Left lung (tissue), 14 donors: ENCODE measurements at places on chromosomes 2 and 18. TPM values are rescaled to one million over a fixed set of nuclear protein-coding genes. Genes with fewer than 3 reads are reported as not detected.

DNA sequence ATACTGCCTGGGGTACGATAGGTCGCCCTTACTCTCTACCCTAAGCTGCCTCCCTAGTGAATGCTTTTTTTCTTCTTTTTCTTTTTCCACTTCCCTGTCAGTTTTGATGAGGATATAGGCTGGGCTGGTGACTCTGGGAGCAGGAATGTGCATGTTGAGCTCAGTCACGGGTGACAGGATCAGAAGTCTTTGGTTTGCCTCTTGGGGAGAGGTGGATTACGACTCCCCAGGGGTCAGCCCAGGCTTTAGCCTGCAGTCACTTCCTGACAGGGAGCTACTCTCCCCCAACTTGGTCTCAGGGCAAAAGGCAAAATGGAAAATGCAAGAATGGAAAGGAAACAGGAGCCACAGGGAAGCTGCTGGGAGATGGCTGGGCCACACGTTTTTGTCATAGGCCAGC lies 57.3 kb downstream of the THNSL2 start:
- DNase-seq = no peak

DNA sequence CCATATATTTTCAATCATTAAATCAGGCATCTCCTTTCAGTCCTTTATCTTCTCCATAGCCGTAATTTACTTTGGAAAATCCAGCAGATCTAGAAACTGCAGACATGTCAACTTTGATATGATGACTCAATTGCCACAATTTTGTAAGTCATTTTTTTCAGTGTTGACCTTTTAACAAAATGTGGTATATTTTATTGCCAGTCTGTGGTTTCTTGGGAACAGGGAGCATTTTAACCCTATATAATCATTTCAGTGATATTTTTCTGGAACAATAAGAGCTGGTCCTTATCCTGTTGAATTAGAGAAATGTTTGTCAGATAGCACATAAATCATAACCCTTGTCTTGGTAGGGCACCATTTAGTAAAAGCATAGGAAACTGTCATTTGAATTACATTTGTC lies 90.9 kb upstream of the UBXN4 start:
- DNase-seq = no peak

The BMP10 gene
- total RNA-seq = not detected

The DCDC2C gene
- not detected for total RNA-seq

DNA sequence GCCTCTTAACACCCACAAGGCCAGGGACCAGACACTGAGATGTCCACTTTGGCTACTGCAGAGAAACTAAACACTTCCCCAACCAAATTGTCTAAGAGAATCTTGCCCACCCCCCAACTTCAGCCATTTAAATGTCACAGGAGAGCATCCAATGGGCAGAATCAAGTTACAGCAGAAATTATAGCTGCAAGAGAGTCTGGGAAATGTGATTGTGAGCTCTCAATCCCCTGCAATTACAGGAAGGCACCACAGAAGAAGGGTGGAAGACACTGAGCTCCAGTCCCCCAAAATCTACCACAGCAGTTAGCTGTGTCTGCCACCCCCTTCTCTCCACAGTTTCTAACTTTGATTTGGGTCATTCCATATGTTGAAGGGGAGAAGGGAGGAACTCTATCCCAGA lies 103.5 kb upstream of the ATL2 start:
- no peak for DNase-seq

DNA sequence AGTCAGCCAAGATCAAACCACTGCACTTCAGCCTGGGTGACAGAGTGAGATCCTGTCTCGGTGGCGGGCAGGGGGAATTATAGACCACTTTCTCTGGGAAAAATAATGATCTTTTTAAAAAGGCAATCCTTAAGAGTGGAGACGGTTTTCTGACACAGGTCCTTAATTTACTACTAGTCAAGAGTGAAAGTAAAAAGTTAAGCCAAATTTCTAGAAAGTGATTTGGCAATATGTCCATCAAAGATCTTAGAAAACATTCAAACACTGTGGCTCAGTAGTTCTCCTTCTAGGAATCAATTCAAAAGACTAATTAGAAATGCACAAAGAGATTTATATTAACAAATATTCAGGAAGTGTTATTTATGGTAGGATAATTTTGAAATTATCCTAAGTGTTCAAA lies 148.5 kb upstream of the DNMT3A start:
- no peak for DNase-seq

DNA sequence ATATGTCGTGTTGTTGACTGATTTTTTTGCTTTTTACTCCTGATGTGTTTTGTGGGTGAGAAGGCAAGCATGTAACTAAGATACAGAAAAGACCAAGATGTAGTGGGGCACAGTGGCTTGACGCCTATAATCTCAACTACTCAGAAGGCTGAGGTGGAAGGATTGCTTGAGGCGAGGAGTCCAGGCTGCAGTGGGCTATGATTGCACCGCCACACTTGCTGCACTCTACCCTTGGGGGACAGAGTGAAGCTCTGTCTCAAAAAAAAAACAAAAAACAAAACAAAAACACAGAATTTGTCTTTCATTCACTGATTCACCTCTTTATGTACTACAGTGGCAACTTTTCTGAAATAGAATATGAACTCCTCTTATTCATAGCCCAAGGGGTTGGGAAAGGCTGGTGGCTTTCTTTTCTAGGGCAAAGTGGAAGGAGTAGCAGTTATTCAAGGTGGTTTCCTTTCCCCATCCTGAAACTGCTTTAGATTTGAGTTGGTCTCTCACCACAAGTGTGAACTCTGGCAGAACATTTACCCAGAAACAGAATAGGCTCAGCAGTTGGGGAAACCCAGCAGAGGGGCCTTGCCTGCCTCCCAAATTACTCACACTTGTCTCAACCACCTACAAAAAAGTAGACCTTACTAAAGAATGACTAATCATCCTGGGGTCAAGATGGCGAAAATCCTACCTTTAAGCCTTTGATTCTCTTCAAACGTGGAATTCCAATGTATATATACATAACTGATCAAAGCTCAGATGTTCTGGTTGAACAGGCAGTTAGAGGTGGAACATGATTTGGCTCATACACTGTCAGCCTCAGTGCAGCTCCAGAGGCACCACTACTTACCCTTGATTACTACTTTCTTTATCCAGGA lies 6.5 kb downstream of the TANK start:
- DNase-seq = no peak

DNA sequence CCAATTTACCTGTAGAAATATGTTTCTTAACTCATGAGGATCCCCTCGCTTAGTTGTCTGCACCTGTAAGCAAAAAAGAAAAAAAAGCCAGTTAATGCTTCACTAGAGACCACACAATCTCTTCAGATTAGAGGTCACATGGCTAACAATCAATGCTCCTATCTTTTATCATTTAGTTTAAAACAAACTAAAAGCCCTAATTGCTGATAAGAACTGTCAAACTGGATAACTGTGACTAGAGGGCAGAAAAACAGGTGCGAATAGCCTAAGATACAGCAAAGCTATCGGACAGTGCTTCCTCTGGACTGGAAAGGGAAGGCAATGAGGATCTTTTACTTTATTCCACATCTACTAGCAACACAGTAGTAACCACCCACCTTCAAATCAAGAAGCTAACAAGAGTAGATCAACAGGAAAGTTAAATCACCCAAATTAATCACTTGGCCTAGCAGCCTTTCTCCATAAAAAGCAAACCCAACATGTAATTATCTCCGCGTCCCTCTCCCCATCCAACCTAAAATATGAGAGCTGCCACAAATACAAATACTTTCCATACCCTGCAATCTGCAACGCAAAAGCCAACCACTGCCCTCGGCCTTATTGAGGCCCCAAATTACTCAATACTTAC lies 734 bp downstream of the SLC25A12 start:
- no peak for DNase-seq

DNA sequence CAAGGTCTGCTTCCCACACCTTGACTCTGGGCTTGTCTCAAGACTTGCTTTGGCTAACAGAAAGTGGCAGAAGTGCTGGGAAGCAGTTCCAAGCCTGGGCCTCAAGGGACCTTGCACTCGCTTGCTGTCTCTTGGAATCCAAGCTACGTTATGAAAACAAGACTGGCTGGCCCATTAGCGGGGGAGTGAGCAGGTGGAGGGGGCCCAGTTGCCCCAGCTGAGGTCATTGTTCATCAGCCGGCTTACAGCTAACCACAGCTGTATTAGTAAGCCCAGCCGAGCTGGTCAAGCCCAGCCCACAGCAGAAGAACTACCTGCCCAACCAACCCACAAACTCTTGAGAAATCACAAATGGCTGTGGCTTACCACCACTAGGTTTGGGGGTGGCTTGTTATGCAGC lies 63.1 kb downstream of the MARCO start:
- DNase-seq = no peak

- DNase-seq = no peak
Observed at GRCh38 chr2:65922030-65922429, 489.6 kb upstream of the SPRED2 start.

DNA sequence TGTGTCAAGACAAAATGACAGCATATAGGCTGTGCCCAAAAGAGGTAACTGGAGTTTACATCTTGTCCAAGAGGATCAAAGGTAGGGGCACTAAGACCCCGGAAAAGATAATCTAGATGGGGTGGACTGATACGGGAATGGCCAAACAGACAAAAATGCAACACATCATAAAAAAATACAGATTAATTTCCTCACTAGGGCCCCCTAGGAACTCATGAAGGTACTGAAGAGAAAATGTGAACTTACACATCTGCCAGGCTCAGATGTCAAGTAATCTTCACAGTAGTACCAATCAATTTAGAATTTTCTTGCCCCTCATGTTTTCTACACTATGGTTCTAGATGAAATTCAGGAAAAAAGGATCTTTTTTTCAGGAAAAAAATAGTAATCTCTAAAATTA lies 115.6 kb upstream of the REG3A start:
- no peak for DNase-seq

The SERPINB12 gene
- not detected for total RNA-seq

The GPC1 gene
- 60.4 TPM for total RNA-seq

DNA sequence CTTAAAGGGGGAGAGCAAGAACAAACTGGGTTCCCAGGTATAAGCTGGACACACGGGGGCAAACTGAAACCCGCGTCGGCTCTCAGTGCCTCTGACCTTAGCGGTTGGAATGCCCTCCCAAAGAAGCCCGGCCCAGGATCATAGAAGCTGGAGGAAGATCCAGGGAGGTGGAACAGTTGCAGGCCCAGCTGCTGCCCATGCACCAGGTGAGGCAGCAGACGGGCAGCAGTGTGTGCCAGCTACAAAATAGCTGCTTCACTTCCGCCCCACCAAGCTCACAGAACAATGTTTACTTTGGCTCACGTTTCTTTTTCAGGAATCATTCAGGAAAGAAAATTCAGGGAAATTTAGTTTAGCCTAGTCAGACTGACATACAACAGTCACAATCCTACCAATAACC lies 3.9 kb upstream of the ERMN start:
- DNase-seq = no peak

DNA sequence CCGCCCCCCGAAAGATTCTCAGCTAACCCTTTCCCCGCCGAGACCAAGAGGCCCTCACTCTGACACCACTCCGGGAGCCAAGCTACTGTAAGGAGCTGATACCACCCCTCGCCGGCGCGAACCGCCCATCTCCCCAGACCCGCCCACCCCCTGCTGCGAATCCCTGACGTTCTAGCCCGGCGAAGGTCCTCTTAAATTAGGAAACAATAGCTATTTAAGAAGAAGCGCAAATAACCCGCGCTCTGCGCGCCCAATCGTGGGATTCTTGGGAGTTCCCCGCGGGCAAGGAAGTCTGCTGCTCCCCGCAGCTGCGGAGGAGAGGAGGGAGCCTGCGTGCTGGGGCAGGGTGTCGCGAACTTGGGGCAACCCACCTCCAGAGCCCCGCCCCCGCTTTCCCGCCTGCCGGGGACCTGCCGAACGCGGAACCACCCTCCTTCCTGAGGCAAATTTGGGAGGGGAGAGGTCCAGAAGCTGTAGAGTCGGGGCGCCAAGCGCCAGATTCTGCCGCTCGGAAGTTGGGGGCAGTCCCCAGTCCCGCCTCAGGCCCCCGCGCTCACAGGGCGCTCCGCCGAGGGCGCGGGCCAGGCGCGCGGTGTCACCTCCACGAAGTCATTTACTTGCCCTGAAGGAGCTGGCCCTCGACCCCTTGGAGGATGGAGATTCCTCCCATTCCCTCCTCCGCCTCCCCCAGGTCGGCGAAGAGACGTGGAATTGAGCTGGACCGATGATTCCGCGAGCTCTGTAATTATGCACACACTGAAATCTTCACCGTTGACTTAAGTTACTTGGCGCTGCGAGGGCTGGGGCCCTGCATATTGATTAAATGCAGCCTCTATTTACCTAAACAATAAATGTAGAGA lies 8.4 kb upstream of the SP9 start:
- DNase-seq = no peak

DNA sequence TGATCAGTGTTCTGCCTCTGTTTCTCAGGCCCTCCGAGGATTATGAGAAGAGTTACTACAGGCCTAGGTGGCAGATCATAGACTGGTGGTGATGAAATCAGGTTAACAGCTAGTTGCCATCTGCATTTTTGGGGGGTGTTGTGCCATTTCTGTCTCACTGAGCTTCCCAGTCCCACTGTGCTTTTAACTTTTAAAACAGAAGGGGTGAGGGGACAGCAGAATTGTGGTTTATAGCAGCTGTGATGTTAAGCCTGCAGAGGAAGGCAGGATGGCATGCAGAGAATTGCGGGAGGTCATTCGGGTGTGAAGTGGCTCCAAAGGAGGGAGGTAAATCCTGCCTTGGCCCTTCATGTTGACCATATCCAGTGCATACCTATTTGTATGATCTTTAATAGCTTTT lies 5.0 kb downstream of the CAB39 start:
- DNase-seq = no peak
